ENCODE measurements at places on chromosomes 16 and 17. TPM values are rescaled to one million over a fixed set of nuclear protein-coding genes. Genes with fewer than 3 reads are reported as not detected.

MYH8 gene
- not detected for total RNA-seq

ZNF629 gene
- 16.3 TPM for total RNA-seq

NUP85 gene
- total RNA-seq = 26.4 TPM

MYCBPAP gene
- total RNA-seq = 0.88 TPM

TMC6 gene
- total RNA-seq = under 0.01 TPM

PRDM7 gene
- total RNA-seq = not detected

HOXB13 gene
- total RNA-seq = not detected

ATAD5 gene
- total RNA-seq = 1.8 TPM

PARD6A gene
- 2.4 TPM for total RNA-seq

FOXN1 gene
- total RNA-seq = not detected

TPPP3 gene
- total RNA-seq = 0.59 TPM

PRRT2 gene
- total RNA-seq = 4.1 TPM

INTS2 gene
- total RNA-seq = 9.8 TPM

COPZ2 gene
- total RNA-seq = 121 TPM

GOT2 gene
- total RNA-seq = 21.4 TPM

KRTAP4-3 gene
- total RNA-seq = not detected

KCNH4 gene
- total RNA-seq = not detected

CDRT15 gene
- not detected for total RNA-seq

TNK1 gene
- not detected for total RNA-seq

HS3ST3A1 gene
- 7.1 TPM for total RNA-seq

ATF7IP2 gene
- total RNA-seq = 8.0 TPM

EPN2 gene
- 13.6 TPM for total RNA-seq

SEPTIN1 gene
- not detected for total RNA-seq

PHKG2 gene
- total RNA-seq = 20.3 TPM

Data from osteoblast (primary cell).